ENCODE measurements at places on chromosomes 11 and 22.

- DNase-seq = no peak
These were observed 8.4 kb downstream of the SELENOO start for GRCh38 chr22:50208939-50209892.

- DNase-seq = no peak
These were observed 4.6 kb downstream of the FZD4 start for GRCh38 chr11:86950661-86950995.

- no peak for DNase-seq
These were observed 18.4 kb upstream of the FTH1 start for GRCh38 chr11:61985869-61986268.

DNA sequence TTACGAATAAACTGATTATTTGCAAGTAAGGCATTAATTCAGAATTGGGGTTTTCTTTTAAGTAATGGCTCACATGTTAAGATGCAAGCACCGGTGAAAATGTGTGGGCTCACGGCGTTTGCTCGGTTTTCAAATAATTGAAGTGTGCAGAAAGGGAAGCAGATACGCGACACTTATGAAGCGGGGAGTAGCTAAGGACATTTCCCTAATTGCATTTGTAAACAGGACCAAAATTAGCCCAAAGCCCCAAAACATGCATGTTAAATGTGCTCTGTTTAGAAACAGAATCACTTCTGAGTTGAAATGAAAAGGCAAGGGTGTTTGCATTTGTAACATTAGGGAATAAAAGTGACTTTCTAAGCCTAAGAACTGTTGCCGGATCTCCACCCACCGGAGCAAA lies 61.3 kb downstream of the ELFN2 start:
- no peak for DNase-seq

DNA sequence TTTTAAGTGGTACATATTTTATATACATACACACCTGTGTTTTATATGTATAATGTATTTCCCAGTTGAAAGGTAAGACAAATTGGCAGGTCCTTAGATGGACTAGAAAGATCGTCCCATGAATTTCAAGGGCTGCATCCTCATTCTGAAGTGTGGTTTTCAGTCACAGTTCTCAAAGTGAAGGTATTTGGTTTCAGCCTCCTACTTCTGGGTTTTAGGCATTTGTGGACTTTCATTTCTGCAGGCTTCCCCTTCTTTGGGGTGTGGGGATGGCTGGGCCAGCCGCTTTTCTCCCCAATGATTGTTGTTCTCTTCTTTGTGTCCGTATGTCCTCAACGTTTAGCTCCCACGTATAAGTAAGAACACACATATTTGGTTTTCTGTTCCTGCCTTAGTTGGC lies 10.0 kb downstream of the DCPS start:
- DNase-seq = no peak

- DNase-seq = no peak
These were observed 10.6 kb downstream of the SART1 start for GRCh38 chr11:65972116-65972515.

GRCh38 chr11:118027694-118028093 lies 41.5 kb downstream of the IL10RA start:
- DNase-seq = no peak

GRCh38 chr22:23827351-23827995 lies 11.3 kb downstream of the DERL3 start:
- DNase-seq = no peak

DNA sequence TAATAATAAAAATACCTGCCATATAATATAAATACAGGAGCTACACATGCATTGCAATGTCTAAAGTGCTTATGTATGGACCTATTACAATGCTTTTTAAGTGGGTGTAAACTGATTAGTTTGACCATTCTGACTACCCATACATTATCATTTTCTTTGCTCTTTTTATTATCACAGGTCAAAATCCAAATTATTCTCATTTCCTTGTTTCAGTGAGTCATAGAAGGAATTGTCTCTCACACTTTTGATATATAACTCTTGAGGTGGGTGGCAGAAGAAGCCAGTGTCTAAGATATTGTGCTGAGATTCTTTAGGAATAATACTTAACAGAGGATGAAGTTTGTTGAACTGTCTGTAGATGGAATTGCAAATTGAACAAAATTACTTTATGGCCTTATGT lies 35.6 kb downstream of the GAS2 start:
- DNase-seq = no peak

DNA sequence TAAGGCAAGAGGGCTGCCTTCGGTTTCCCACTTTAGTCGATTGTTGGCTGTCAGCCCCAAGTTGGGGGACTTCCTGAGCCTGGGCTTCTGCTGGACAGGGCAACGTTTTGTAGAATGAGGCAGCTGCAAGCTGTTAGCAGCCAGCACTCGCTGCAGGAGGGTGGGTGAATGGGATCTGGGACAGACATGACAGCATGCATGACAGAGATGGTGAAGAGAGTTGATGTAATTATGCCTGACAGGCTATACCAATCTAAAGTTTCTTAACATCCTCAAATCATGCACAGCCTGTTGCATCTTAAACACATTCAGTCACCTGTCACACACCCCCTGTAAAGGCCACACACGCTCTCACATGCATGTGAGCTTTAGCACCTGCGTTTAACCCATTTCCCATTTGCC lies 49.2 kb downstream of the CWC15 start:
- DNase-seq = no peak

GRCh38 chr11:19953909-19954308 lies 206.4 kb downstream of the DBX1 start:
- peak; percentile 57 for DNase-seq

All from NT2/D1 (cell line).